ENCODE measurements at places on chromosomes 1 and 21.

GRCh38 chr1:56540467-56540866, 38.9 kb downstream of the PLPP3 start:
- no peak for DNase-seq

DNA sequence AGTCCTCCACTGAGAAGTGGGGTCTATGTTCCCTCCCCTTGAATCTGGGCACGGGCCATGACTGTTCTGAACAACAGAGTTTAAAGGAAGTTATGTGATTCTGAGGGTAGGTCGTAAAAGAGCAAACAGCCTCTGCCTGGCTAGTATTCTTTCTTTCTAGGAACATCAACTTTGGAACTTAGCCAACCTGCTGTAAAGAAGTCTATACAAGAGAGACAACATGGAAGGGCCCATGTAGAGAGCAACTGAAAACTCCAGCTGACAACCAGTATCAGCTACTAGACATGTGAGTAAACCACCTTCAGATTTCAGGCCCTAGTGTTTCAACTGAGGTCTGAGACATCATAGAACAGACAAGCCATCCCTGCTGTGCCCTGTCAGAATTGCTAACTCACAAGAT, 7.5 kb downstream of the SELENOF start:
- no peak for DNase-seq

GRCh38 chr1:30748098-30748698, 9.4 kb downstream of the LAPTM5 start:
- no peak for DNase-seq

GRCh38 chr1:41542196-41542930, 57.9 kb upstream of the EDN2 start:
- DNase-seq: no peak

DNA sequence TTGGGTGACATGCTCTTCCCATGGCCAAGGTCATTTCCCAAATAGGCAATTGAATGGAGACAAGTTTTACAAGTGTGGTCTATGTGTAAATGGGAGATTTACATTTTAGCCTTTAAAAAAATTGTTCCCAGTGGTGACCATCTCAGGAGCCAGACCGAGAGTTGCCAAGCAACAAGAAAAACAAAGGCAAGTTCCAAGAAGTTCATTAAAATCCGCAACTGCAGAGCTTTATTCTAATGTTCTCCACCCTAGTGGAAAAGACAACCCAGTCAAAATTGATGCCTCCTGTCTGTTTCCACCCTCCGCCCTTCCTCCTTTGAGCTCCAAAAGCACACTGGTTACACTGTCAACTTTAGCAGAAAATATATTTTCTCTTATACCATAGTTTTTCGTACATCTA, 33.2 kb upstream of the CD55 start:
- DNase-seq: no peak

DNA sequence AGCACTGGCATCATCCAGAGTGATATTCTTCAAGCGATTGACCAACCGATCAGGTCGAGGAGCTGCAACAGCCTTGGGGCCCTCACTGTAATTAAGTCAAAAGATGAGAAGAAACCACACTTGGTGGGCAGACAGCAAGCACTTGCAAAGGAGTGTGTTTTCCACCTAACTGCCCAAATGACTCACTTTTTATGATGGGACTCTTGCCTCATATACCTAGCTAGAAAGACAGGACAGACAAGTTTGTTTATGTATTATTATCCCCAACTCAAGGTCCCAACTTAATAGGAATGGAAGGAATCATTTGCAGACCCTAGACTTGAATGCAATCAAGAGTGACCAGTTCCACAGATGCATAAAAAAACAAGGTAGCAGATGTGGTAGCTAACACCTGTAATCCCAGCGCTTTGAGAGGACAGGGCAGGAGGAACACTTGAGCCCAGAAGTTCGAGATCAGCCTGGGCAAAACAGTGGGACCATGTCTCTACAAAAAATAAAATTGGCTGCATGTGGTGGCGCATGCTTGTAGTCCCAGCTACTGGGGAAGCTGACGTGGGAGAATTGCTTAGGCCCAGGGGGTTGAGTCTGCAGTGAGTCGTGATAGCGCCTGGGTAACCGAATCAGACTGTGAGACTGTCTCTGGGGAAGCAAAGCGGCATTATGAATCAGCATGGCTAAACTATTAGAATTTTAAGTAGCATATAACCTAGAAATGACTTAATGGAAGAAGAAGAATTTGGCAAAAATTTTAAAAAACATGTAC, 2.3 kb upstream of the NRAS start:
- no peak for DNase-seq

All from WTC11 (cell line).